ENCODE measurements at places on chromosomes 12 and 14.

DNA sequence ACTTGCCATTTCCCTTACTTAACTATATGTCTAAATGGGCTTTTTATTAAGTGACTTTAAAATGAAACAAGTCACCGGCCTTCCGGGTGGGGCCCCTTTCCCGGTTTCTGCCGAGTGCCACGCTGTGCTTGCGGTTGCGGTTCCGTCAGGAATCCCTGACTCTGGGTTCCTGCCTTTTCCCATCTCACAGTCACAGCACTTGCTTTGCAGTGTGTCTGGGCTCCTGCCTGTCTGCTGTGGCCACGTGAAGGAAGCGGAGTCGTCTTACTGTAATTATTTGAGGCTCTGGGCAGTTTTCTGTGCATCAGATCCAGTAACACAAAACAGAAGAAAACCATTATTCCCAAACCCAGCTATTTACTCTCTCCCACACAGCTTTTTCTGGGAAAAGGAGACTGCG is 44.0 kb upstream of the FRMD6 start:
- DNase-seq: no peak
- no peak overlapping the region for H3K27ac ChIP-seq
- H3K4me1 ChIP-seq: no peaks in the 10 kb centered on the region
- no peak overlapping the region for H3K4me3 ChIP-seq

- no peaks in the 10 kb centered on the region for H3K4me1 ChIP-seq
- H3K27me3 ChIP-seq: no peaks in the 10 kb centered on the region
- H3K4me3 ChIP-seq: no peak overlapping the region
- H3K36me3 ChIP-seq: no peaks in the 10 kb centered on the region
- no peak for DNase-seq
- H3K27ac ChIP-seq: no peak overlapping the region
These were observed 123.7 kb upstream of the GSC start for GRCh38 chr14:94893411-94894160.

- DNase-seq: no peak
- H3K4me1 ChIP-seq: no peaks in the 10 kb centered on the region
- H3K36me3 ChIP-seq: peaks cover 6% of the 10 kb centered on the region
- no peaks in the 10 kb centered on the region for H3K27me3 ChIP-seq
- H3K27ac ChIP-seq: no peak overlapping the region
These were observed 56.7 kb downstream of the ADIPOR2 start for GRCh38 chr12:1747609-1748008.

- H3K4me1 ChIP-seq: peaks cover 8% of the 10 kb centered on the region
- no peak overlapping the region for H3K27ac ChIP-seq
- H3K27me3 ChIP-seq: no peaks in the 10 kb centered on the region
- H3K4me3 ChIP-seq: no peak overlapping the region
- DNase-seq: no peak
These were observed 228.0 kb upstream of the ATP2B1 start for GRCh38 chr12:89936631-89937030.

DNA sequence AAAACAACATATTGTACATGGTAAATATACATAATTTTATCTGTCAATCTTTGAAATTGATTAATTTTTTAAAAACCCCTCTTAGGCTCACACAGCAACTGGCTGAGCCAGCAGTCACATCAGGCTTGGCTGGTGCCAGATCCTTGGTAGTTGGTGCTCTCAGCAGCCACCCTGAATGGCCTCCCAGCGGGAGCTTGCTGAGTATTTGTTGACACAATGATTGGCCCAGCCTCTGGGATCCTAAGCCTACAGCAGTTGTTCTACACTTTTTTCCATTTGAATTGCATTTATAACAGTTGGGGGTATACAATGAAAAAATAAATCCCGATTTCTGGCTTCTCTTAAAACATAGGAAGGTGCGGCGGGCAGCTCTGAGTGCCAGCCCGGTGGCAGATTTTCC is 11.1 kb downstream of the PRKAB1 start:
- H3K4me1 ChIP-seq: no peaks in the 10 kb centered on the region
- H3K27ac ChIP-seq: no peak overlapping the region
- H3K36me3 ChIP-seq: peaks cover 61% of the 10 kb centered on the region
- DNase-seq: no peak
- no peaks in the 10 kb centered on the region for H3K27me3 ChIP-seq

- no peaks in the 10 kb centered on the region for H3K27me3 ChIP-seq
- no peak overlapping the region for H3K4me3 ChIP-seq
- H3K36me3 ChIP-seq: no peaks in the 10 kb centered on the region
- H3K4me1 ChIP-seq: no peaks in the 10 kb centered on the region
These were observed 117.3 kb upstream of the COCH start for GRCh38 chr14:30757082-30757481.

- H3K4me1 ChIP-seq: peaks cover 5% of the 10 kb centered on the region
- H3K36me3 ChIP-seq: no peaks in the 10 kb centered on the region
- no peak overlapping the region for H3K4me3 ChIP-seq
- H3K27me3 ChIP-seq: no peaks in the 10 kb centered on the region
- peak; percentile 96 for DNase-seq
These were observed 131.6 kb downstream of the KSR2 start for GRCh38 chr12:117836999-117837736.

Measured in H1 (cell line).